Smooth muscle cell of the brain vasculature (primary cell): ENCODE measurements at places on chromosomes 1 and 21.

DNA sequence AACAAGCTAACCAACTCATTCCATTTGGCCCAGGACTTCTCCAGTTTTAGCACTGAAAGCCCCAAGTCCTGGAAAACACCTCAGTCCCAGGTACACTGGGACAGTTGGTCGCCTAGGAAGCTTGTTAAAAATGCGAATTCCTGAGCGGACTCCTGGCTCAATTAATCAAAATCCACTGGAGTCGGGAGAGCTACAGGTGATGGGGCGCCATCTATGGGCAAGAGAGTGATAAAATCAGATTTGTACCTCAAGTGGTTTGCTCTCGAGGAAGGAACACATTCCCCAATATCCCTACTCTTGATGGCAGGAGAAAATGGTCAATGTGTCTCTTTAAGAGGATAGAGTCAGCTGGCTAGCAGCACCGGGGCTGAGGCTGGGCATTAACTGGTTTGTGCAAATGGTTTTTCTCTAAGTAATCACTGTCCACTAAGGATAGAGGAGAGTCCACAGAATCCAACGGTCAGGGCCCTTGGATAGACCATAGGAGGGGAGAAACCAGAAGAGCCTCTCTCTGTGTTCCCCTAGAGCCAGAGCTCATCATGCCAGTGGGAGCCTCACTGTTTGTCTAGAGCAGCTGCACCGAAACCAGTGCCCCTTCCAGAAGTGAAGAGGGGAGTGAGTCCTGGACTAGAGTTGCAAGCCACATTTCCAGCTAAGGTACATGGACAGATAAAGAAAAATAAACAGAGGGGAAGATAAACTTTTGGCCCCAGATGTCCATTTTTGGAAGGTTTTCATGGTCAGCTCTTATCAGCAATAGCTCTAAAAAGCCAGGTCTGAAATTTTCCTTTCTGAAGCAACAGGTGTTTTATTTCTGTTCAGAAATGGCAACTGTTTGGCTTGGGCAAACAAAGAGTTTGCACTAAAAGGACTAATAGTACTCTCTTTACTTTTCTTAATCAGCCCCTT lies 148.5 kb downstream of the TENT5C start:
- peak; percentile 31 for DNase-seq

DNA sequence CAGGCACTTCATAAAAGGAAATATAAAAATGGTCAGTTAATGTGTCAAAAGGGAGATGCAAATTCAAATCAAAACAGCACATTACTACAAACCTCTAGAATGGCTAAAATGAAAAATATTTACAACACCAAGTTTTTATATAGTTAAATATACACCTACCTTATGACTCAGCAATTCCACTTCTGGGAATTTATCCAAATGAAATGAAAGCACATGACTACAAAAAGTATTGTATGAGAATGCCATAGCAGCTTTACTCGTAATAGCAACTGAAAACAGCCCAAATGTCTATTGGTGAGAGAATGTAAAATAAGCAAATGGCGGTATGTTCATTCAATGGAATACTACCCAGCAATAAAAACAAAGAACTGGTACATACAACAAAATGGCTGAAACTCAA lies 175.8 kb upstream of the SPAG17 start:
- peak; percentile 1 for DNase-seq

- DNase-seq, result no peak
These were observed 100.7 kb downstream of the MTR start for GRCh38 chr1:236895665-236896387.

GRCh38 chr1:205186191-205186590 lies 25.3 kb downstream of the DSTYK start:
- DNase-seq, result no peak

DNA sequence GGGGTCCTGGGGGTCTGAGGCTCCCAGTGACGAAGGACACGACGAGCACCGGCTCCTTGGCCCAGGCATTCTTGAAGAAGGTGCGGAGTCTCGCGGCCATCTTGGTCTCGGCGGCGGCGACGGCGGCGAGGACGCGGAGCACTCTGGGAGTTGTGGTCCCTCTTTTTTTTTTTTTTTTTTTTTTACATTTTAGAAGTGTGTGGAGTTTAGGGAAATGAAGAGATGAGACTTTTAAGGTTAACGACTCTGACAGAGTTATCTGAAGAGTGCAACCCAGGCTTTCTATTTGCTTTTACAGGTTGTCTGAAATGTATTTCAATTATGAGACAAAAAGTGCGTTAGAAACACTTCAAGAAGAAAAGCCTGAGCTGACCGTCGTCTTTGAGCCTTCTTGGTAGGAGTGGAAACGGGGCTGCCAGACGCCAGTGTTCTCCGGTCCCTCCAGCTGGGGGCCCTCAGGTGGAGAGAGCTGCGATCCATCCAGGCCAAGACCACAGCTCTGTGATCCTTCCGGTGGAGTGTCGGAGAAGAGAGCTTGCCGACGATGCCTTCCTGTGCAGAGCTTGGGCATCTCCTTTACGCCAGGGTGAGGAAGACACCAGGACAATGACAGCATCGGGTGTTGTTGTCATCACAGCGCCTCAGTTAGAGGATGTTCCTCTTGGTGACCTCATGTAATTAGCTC lies 9.7 kb downstream of the OR2B11 start:
- peak; percentile 35 for DNase-seq

- peak; percentile 47 for DNase-seq
These were observed 26.6 kb downstream of the ATF6 start for GRCh38 chr1:161792740-161793139.

DNA sequence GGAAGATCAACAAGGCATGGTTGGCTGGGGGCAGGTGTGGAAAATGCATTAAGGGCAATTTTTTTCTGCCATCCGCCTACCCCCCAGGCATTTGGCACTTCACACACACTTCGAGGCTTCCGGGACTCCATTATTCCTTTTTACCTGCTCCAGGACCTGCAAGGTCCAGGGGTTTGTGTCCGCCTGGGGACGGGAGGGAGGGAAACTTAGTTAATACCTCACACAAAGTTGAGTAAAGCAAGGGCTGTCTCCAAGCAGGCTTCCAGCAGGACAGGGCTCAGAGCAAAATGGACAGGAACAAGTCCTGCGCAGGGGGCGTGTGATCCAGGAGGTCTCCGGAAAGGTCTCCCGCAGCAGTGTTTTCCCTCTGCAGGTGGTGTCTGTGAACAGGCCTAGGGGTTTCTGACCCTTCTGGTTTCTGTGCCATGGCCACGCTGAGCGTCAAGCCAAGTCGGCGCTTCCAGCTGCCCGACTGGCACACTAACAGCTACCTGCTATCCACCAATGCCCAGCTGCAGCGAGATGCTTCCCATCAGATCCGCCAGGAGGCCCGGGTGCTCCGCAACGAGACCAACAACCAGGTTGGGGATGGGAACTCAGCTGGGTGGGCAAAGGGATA lies 712 bp downstream of the TEKT2 start:
- DNase-seq, result no peak

- no peak for DNase-seq
These were observed 23.0 kb upstream of the SPSB1 start for GRCh38 chr1:9269721-9270120.

GRCh38 chr1:112906150-112906698 lies 49.8 kb downstream of the SLC16A1 start:
- DNase-seq, result no peak

DNA sequence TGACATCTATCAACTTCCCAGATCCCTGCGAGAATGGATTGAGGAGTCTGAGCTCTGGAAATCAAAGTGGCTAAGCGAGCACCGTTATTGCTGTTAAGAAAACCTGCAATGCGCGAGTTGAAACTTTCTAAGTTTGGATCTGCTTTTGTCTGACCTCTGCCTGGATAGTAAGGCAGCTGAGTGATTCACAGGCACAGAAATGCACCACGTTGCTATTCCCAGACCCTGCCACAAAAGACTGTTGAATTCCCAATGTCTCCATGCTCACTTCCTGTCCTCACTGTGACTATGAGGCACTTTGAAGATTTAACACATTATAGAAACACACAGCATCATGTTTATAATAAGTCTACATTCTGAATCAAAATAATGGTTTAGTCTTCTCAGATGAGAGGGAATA lies 27.1 kb upstream of the CNIH3 start:
- DNase-seq, result no peak
